AG09309 (cell line): ENCODE measurements at places on chromosomes 12 and 14.

GRCh38 chr12:65673732-65674131 is 150.6 kb upstream of the HMGA2 start:
- DNase-seq = no peak

- DNase-seq = no peak
These were observed 56.2 kb downstream of the DUSP16 start for GRCh38 chr12:12506496-12506890.

DNA sequence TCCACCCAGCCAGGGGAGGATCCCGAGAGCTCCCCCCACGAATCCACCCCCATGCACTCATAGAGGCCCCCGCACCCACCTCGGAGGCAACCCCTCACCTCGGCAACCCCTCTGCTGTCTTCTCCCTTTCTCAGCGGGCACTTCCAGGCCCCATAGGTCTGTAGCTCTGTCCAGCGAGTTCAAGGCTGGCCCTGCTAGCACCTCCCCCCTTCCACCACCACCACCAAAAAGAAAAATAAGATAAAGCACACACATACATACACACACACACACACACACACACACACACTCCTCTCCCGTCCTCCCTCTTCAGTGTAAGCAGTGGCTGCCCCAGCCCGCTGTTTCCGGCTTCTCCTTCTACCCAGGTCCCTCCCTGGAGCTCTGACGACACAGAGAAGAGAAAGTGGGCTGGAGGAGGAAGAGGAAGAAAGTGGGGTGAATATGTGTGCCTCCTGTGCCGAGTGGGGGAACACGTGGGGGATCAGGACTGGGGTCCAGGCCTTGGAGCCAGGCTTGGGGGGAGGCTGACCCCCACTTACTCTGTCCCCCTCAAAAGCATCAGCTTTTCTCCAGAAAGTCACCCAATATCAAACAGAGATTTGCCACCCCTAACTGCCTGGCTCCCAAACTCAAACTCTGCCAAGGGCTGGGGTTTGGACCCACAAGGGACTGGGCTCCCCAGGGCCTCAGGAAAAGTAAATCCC is at the start of gene STAT6:
Gene STAT6, minus strand, starts transcription at position 332 of the 704 bp plus-strand sequence. CDS start 3,084 bp downstream, outside the sequence.
- peak; percentile 67 for DNase-seq

DNA sequence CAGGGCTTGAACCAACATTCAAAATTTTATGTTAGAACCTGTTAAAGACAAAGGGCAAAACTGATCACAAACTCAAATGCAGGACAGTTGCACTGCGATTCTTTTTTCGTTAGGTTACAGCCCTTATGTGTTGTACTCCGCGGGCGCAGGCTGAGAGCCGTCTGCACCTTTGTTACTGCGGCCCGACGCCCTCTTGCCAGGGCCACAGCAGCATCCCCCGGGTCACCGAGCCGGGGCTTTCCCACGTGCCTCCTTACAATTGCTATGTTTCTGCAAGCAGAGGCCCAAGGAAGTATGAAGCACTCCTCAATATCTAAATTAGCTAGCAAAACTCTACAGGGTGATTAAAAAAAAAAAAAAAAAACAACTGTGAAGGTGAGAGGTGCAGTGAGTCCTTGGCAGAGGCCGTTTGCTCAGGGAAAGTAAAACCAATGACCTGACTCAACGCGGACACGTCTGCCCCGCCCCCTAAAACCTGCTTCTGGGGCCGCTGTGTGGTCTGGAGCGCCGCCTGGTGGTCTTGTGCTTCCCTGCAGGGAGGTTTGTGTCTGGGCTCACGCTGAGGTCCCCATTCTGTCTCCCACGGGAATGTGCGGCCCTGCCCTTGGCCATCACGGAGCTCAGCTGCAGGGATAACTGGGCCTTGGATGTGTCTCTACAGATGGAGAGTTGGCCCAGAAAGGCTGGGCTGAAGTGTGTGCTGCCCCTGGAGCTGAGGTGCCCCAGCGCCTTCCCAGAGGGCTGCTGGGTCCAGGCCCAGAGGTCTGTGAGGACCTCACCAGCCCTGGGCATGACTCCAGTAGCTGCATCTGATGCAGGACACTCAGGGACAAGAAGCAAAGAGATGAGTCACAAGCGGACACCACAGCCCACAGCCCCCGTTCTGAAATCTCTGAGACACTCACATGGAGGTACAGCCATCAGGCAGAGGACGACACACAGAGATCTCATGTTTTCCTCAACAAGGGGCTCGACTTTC is 418.5 kb downstream of the TMEM121 start:
- no peak for DNase-seq

DNA sequence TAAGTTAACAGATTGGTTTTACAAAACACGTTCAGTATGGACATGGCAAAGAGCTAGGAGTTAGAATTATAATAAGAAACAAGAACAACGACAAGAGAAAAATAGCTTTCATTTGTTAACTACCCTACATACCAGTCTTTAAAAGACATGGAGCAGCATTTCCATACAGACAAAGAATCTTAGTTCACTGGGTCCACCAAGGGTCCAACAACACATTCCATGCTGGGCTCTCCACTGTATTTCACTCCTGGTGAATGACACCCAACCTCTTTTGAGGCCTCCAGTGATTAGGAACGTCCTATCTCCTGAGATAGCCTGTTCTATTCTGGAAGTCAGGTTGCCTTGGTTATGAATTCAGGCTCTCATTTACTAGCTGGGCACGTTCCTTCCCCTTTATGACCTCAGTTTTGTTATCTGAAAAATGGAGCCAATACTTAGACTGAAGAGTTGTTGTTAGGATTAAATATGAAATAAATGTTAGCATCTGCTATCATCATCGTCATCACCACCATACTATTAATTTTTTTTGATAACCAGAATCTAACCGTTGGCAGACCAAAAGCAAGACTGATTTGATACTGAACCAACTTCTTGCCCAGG is 37.7 kb downstream of the C12orf75 start:
- no peak for DNase-seq

DNA sequence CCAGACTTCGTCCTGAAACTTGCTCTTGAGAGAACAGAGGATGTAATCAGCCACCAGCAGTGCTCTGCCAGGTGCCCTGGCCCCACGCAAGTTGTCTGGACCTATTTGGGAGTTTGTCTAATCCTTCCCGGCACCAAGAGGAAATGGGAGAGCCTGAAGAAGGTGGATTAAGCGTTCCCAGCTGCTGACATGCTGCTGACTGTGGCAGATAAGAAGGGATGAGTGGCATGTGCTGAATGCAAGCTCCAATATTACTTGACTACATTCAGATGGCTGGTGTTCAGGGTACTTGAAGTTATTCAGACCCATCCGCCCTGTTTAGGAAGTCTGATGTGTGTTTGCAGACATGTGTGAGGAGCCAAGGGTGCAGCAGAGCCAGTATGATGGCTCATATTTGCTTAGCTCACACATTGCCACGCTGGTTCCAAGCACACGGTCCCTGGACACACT is 440.6 kb upstream of the CCDC196 start:
- DNase-seq = peak; percentile 13

DNA sequence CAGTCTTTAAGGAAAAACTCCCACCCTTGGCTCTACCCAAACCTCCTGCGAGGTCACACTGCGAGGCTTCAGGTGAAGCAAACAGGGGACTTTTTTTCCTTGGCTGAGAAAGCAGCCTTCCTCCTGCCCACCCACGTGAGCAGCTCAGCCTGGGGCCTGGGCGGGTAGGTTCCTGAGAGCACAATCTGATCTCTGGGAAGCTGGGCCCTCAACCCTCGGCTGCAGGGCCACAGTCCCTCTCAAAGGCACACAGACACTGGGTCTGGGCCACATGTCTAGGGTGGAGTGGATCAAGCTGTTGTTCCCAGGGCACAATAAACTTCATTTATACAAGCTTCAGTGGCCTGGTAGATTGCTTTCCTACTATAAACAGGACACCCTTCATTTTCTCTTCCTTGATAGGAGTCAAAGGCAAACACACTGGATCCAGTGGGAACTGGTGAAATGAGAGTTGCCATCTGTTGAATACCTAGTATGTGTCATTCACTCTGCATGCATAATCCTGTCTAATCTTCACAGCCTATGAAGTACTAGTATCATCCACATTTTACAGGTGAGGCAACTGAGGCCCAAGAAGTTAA is 41.3 kb upstream of the PNMA1 start:
- no peak for DNase-seq

DNA sequence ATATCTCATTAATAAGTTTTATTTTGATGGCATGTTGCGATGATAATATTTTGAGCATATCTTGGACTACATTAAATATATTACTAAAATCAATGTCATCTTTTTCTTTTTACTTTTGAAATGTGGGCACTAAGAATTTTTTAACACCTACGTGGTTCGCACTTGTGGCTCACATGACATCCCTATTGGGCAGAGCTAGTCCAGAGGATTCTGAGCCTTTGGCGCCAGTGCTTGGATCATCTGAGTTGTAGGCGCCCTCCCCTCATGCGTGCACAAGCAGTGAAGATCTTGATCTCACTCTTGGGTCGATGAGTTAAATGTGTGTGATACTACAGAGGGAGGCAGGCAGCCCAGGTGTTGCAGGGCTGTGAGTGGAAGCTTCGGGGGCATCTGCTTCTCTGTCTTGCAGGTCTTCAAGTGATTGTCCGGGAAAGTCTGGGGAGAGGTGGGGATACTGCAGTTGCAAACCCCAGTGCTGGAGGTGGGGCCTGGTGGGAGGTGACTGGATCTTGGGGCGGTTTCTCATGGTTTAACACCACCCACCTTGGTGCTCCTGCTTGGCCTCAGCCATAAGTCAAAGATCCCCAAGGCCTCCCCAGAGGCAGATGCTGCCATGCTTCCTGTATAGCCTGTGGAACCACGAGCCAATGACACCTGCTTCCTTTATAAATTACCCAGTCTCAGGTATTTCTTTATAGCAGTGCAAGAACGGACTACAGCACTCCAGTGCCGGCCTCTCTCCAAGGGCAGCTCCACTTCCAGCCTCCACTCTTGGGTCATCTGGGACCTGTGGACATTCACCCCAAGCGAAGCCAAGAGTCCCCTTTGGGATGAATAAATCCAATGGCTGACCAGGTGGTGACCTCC is 46.1 kb upstream of the PPP2R5C start:
- no peak for DNase-seq

GRCh38 chr12:101637936-101638335 is 43.2 kb downstream of the MYBPC1 start:
- DNase-seq = no peak

DNA sequence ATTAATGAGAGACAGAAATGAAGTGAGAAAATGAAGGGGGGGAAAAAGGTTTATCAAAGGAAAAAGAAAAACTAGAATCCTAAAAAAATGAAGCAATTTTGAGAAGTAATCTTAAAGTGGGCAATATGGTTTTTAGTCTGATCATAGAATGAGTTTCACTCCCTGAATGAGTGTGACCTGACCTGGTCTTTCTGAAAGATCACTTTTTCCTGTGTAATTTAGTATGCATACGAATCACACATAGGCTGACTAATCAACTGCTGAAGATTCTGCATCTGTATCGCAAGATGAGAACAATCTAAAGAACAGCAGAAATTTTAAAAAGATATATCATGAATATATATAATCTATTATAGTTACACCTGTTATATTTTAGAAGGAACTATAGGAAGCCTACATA is 11.3 kb downstream of the GNPTAB start:
- no peak for DNase-seq

- DNase-seq = no peak
These were observed 61.9 kb downstream of the DRAM1 start for GRCh38 chr12:101939306-101939705.

- no peak for DNase-seq
These were observed 70.3 kb downstream of the TBX5 start for GRCh38 chr12:114335607-114336006.

DNA sequence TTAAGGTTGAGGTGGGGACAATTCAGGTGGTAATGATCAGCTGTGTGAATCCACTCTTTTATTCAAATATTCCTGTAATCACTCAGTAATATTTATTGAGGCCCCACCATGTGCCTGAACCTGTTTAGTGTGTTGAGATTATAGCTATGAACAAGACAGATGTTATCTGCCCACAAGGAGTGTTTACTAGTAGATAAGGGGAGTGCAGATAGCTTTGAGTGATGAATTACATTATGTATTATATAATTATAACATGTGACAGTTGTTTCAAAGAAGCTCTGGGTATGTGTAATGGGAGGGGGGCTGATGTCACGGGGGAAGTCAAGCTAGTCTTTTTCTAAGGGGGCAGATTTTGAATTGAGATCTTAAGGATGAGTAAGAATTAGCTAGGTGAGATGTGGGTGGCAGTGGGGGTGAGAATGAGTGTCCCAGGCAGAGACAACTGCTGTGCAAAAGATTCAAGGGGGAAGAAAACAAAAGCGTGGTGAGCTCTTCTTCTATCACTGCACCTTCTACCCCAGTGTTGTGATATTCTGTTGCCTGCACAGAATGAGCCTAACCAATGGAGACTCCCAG is 21.3 kb upstream of the SRRM4 start:
- no peak for DNase-seq

DNA sequence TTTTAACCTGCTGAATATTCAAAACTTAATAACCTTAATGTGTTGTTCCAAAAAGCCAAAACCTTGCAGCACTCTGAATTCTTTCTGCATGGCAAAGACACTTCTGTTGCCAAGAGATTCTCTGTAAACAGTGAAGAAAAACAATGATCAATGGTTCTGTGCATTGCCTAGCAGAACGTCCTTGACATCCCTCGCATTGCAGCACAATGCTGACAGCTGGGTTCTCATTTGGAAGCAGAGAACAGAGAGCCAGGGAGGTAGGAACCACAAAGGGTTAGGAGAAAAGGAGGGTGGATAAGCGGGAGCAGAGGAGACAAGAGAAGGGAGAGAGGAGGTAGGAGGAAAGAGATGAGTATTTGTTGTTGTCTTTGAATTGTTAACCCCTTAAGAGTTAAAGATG is 501.1 kb downstream of the NAV3 start:
- no peak for DNase-seq

GRCh38 chr12:107554941-107555340 is 130.7 kb upstream of the PWP1 start:
- DNase-seq = no peak

- DNase-seq = no peak
These were observed 234.6 kb downstream of the PCNX1 start for GRCh38 chr14:71141701-71142374.

DNA sequence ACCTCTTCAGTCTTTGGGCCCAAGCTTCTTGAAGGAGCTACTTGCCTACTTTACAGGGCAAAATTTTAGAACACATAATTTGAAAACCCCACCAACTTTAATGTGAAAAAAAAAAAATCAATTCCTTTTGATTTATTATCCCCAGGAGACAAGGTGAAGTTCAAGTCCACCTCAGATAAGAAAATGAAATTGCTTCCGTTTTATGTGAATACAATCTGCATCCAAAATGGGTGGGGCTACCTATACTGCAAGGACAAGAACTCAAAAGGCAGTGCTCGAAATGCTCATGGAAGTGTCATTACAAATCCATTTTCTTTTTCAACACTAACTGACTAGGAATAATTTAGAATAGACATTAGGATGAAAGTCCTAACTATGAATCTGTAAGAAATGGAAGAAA is 45.7 kb downstream of the SSPN start:
- no peak for DNase-seq

- DNase-seq = no peak
These were observed 272.7 kb upstream of the CLEC14A start for GRCh38 chr14:38528582-38528981.
